Suprapubic skin (tissue), 4 donors: ENCODE measurements at places on chromosomes 5 and 9. TPM values are rescaled to one million over a fixed set of nuclear protein-coding genes. Genes with fewer than 3 reads are reported as not detected.

The MCTP1 gene
- 5.0 TPM for total RNA-seq

The BAAT gene
- 2.3 TPM for total RNA-seq

The IL4 gene
- not detected for total RNA-seq

DNA sequence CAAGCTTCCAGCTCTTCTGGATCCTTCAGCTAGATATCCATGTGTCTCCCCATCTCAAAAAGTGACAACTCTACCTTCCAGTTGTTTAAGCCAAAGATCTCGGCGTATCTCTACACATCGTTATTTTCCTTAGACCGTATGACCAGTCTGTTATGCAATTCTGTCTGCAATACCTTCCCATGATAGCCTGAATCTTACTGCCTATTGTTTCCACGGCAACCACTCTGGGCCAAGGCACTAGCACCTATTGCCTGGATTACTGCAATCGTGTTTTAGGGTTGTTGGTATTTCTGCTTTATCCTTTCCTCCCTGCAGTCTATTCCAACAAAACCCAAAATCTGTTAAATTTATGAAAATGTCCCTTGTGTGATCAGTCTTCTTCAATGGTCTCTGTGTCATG, 448.4 kb downstream of the MTRR start:
- DNase-seq, result no peak
